IMR-90 (cell line): ENCODE measurements at places on chromosomes 7 and 10. TPM values are rescaled to one million over a fixed set of nuclear protein-coding genes. Genes with fewer than 3 reads are reported as not detected.
A peak's percentile ranks its signal among the peaks of the same experiment; 100 is the strongest.

- H3K4me3 ChIP-seq = no peak overlapping the region
- peaks cover 17% of the 10 kb centered on the region for H3K27me3 ChIP-seq
- no peaks in the 10 kb centered on the region for H3K4me1 ChIP-seq
- DNase-seq = no peak
Measured at GRCh38 chr10:90855126-90855525, 2.7 kb downstream of the HTR7 start.

DNA sequence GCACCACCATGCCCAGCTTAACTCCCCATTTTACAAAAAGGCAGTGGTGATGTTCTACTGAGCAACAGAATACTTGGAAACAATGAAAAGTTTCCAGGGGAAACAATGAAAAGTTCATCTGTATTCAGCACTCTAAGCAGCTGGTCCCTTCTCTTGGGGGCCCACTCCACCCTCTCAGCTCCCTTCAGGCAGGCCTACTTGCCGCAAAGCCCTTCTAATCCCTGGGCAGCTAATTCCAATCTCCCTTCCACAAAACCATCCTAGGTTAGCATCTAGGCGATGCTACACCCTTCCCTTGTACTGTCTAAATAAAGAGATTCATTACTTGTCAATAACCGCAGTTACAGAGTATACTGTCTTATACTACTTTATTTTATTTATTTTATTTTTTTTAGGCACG lies 79.1 kb downstream of the SPDYE5 start:
- H3K4me3 ChIP-seq = no peak overlapping the region
- peaks cover 23% of the 10 kb centered on the region for H3K36me3 ChIP-seq
- H3K27ac ChIP-seq = no peak overlapping the region
- no peaks in the 10 kb centered on the region for H3K4me1 ChIP-seq
- no peaks in the 10 kb centered on the region for H3K27me3 ChIP-seq
- DNase-seq = no peak

DNA sequence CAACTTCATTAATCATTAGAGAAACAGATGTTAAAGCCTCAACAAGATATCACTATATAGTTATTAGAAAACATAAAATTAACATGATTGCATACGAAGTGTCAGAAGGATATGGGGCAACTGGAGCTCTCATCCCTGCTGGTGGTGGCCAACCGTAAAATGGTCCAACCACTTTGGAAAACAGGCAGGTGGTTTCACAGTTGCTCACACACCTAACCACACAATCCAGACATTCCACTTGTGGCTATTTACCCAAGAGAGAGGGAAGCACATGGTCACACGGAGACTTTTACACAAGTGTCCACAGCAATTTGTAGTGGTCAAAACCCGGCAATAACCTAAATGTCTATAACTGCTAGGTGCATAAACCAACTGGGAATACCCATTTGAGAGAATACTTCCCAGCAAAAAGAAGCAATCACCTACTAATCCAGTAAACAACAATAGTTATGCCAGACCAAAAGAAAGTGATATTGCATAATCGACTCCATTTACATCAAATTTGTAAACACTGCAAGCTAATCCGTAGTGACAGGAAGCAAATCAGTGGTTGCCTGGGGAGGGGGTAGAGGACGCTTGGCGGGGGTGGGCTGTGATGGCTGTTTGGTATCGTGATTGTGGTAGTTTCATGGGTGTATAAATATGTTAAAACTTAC lies 91.8 kb downstream of the LARP4B start:
- H3K4me3 ChIP-seq = no peak overlapping the region
- peaks cover 46% of the 10 kb centered on the region for H3K36me3 ChIP-seq
- H3K27me3 ChIP-seq = no peaks in the 10 kb centered on the region
- no peak overlapping the region for H3K27ac ChIP-seq

GRCh38 chr10:118002581-118002980 lies 44.2 kb downstream of the RAB11FIP2 start:
- no peaks in the 10 kb centered on the region for H3K27me3 ChIP-seq
- no peaks in the 10 kb centered on the region for H3K4me1 ChIP-seq
- H3K36me3 ChIP-seq = 0 out of 2 replicates have a peak, but pooled peaks cover 5% of the 10 kb centered on the region
- H3K4me3 ChIP-seq = no peak overlapping the region
- no peak overlapping the region for H3K27ac ChIP-seq
- DNase-seq = peak; percentile 59

DNA sequence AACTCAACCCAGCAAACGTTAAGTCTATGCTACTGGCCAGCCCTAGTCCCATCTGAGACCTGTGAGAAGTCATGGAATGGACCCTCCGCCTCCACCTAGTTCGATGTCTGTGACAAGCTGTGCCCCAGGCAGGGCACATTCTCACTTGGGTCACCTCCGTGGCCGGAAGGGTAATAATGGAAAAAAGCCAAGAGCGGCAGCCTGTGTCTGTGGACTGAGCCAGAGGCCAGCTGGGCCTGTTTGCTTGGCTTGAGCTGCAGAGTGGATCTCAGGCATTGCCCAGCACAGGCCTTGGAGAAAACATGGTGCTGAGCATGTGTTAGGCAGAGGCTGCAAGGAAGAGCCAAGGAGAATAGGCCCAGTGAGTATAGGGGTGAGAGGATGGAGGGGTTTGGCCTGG lies 97.8 kb downstream of the GALNT17 start:
- no peak overlapping the region for H3K27ac ChIP-seq
- H3K4me1 ChIP-seq = no peaks in the 10 kb centered on the region
- DNase-seq = no peak
- H3K4me3 ChIP-seq = no peak overlapping the region

DNA sequence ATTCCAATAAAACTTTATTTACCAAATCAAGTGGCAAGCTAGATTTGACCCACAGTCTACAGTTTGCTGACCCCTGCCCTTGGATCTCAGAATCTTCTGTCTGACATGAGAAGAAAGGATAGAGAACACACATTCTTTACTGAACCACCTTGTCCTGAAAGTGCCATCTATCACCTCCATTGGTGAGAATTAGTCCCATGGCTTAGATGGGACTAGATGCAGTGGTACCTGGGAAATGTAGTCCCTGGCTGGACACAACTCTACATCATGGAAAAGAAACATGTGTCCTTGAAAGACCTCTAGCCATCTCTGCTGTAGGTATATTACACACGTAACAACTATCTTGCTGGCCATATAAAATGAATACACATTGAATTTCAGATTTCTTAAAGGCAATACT lies 336.2 kb downstream of the LHFPL3 start:
- H3K36me3 ChIP-seq = no peaks in the 10 kb centered on the region
- H3K27me3 ChIP-seq = no peaks in the 10 kb centered on the region
- H3K4me1 ChIP-seq = no peaks in the 10 kb centered on the region
- H3K4me3 ChIP-seq = no peak overlapping the region
- no peak overlapping the region for H3K27ac ChIP-seq

DNA sequence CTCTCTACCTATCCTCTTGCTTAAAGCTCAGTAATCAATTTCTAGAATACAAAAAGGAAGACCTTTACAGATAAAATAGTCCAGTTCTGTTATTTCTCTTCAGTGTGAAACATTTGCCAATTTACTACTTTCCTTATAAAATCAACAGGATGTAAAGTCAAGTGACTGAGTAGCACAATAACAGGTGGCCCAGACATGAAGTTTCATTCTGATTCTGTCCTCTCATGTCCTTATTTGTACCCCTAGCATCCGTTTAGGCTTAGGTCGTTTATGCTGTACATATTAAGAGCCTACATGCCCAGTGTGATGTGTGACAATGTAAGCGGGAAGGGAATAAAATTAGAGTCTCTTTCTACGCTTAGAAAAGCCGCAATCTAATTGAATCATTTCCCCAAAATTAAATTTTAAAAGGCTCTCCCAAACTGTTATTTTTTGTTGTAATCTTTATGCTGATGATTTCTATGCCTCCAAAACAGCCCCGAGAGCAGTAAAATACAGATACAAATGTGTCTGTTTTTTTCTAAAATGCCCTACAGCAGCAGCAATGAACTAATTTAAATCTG lies 29.1 kb downstream of the EPC1 start:
- H3K36me3 ChIP-seq = no peaks in the 10 kb centered on the region
- H3K4me3 ChIP-seq = no peak overlapping the region
- no peak overlapping the region for H3K27ac ChIP-seq

DNA sequence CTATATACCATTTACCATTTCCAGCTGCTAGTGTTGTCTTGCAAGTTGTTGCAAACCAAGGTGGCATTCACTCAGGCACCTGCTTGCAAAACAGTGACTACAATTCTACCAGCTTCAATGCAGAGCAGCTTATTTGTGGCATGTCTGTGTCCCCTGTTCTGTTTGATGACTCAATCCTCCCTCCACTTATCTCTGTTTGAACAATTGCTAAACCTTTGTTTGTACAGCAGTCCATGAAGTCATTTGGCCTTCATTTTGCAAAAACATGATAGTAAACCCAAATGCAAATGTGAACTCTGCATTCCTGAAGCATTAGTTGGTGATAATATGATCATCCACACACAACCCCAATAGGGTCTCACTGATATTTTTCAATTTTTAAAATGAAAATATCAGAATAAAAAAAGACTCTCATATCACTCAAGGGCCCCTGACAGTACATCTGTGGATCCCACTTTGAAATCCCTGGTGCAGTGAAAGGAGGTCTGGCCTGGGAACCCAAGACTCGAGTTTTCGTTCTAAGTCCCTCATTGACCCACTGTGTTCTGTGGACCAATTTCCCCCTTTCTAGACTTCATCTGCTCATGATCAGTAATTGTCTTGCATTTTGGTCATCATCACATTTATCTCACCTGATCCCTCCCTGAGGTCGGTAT lies 425.4 kb downstream of the RPS24 start:
- DNase-seq = peak; percentile 90
- H3K4me3 ChIP-seq = no peak overlapping the region
- H3K27me3 ChIP-seq = no peaks in the 10 kb centered on the region
- H3K27ac ChIP-seq = no peak overlapping the region

- DNase-seq = peak; percentile 50
- no peaks in the 10 kb centered on the region for H3K27me3 ChIP-seq
- no peak overlapping the region for H3K4me3 ChIP-seq
- H3K4me1 ChIP-seq = no peaks in the 10 kb centered on the region; the same call in 1 of the 2 replicates
- no peaks in the 10 kb centered on the region for H3K36me3 ChIP-seq
- H3K27ac ChIP-seq = no peak overlapping the region
Measured at GRCh38 chr7:124575176-124575575, 190.4 kb downstream of the GPR37 start.

RPEL1 gene
- total RNA-seq = under 0.01 and 0.28 TPM in 2 replicates

INA gene
- 4.5 and 6.4 TPM in 2 replicates for total RNA-seq

RELN gene
- 19.4 and 23.7 TPM in 2 replicates for total RNA-seq
